ENCODE measurements at places on chromosomes 2 and 18.

DNA sequence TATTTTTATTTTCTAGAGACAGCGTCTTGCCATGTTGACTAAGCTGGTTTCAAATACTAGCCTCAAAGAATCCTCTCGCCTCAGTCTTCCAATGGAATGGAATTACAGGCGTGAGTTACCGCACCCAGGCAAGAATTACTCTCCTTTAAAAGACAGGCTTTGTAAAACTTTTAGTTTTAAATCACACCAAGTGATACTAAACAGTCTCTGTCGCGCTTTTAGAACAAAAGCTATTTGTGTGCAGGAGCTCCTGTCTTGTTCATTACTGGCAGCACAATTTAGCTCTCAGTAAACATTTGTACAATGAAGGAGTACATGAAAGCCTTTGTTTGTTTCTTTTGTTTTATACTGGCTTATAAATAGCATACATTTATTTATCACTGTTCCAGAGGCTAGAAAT is 1719.2 kb upstream of the PIK3C3 start:
- no peak for DNase-seq

GRCh38 chr2:160354677-160355076 is 138.9 kb downstream of the RBMS1 start:
- no peak for DNase-seq

DNA sequence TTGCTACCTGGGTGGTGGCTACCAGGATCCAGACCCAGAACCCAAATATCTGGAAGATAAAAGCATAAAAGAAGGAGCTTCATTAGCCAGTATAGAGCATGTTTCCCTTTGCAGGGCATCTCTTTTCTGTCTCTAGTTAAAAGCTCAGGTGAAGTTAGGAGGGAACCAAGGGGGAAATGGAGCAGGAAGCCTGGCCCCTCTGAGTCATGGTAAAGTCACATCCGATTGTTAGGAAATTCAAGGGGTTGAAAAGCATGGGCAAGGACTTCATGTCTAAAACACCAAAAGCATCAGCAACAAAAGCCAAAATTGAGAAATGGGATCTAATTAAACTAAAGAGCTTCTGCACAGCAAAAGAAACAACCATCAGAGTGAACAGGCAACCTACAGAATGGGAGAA is 126.9 kb downstream of the RPIA start:
- DNase-seq: no peak

- no peak for DNase-seq
Measured at GRCh38 chr2:71631411-71631931, 178.1 kb downstream of the DYSF start.

GRCh38 chr2:52429171-52429570 is 1338.4 kb upstream of the CHAC2 start:
- no peak for DNase-seq

DNA sequence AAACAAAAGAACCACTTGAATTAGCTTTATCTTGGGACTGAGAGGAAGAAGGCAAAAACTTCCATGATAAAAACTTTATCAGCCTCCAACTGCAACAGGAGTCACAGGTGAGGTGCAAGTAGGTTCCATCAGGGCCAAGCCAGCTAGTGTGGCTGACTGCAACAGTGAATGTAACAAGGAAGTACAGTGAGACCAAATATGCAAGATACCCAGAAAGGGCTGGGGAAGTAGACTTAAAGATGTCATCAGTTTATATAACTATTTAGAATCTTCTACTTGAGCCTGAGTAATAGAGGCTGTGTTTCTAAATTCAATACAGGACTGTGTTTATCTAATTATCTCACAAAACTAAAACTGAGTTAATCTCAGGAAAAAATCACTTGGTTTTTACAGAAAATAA is 14.8 kb downstream of the PLEKHM3 start:
- DNase-seq: no peak

DNA sequence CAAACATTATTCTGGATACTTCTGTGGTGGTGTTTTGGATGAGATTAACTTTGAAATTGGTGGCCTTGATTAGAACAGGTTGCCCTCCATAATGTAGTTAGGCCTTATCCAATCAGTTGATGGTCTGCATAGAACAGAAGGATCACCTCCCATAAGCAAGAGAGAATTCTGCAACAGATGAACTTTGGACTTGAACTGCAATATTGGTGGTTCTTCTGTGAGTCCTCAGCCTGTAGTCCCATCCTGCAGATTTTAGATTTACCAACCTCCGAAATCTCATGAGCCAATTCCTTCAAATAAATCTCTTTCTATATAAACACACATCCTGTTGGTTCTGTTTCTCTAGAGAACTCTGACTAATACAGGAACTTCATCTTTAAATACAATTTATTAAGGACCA is 81.9 kb downstream of the IRS1 start:
- no peak for DNase-seq

GRCh38 chr2:9249020-9249800 is 42.6 kb downstream of the ASAP2 start:
- no peak for DNase-seq

DNA sequence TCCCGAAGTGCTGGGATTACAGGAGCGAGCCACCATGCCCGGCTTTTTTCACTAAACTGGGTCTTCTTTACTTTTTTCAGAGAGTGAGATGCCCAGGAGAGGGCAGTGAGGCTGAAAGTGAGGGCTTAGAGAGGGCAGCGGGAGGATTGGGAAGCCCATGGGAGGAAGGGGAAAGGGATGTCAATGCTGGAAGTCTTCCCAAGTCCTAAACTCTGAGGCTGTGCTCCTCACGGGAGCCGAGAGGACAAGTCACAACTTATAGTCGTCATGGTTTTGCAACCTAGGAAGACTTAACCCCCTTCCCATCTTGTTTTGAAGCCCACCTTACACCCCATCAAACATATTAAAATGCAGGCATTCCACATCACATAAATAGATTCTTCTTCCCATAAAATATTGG is 15.1 kb upstream of the MEP1B start:
- no peak for DNase-seq

DNA sequence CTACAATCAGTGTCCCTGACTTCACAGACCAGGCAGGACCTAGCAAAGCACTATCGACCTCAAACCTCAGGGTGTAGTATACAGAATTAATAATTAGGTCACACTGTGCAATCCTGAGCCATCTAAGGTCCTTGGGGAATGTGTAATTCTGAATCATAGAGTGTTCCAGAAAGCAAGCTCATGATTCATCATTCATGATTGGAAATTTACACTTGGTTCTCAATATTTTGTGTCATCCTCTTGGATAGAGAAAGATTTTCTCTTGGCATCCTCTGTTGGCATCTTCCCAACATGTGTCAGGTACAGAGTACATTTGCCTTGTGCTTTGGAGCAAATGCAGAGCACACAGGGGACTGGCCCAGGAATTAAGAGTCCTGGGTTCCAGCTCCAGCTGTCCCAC is 245.0 kb upstream of the NT5C1B start:
- DNase-seq: no peak

- DNase-seq: no peak
Measured at GRCh38 chr2:195318440-195319111, 338.4 kb upstream of the SLC39A10 start.
